ENCODE measurements at places on chromosomes 5 and 9.

- no peak for DNase-seq
Measured at GRCh38 chr5:144460600-144460999, 289.9 kb downstream of the KCTD16 start.

DNA sequence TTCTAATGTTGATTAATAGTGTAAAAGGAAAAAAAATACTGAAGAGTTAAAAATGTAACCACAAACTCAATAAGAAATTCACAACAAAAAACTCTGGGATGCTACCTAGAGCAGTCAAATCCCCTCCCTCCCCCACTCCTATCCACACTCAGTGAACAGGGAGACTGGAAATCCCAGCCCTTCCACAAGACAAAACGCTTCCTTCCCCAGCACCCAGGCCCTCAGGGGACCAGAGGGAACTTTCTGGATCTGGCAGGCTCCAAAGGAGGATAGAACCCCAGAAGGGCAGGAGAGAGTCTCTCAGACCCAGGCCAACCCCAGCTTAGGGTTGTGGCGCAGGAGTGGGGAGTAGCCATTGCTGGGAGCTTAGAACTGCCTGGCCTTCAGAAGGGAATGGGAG, 55.0 kb downstream of the DCP2 start:
- DNase-seq = no peak

- no peak for DNase-seq
Measured at GRCh38 chr9:109381011-109381729, 60.3 kb upstream of the EPB41L4B start.

- DNase-seq = no peak
Measured at GRCh38 chr9:38047301-38048251, 21.5 kb downstream of the SHB start.

GRCh38 chr5:78563621-78564020, 85.0 kb downstream of the LHFPL2 start:
- DNase-seq = no peak

GRCh38 chr5:149002053-149002452, 60.8 kb downstream of the SH3TC2 start:
- DNase-seq = no peak

- DNase-seq = no peak
Measured at GRCh38 chr9:110602281-110602680, 22.7 kb upstream of the SVEP1 start.

GRCh38 chr5:174311121-174311520, 265.6 kb downstream of the NSG2 start:
- DNase-seq = no peak

DNA sequence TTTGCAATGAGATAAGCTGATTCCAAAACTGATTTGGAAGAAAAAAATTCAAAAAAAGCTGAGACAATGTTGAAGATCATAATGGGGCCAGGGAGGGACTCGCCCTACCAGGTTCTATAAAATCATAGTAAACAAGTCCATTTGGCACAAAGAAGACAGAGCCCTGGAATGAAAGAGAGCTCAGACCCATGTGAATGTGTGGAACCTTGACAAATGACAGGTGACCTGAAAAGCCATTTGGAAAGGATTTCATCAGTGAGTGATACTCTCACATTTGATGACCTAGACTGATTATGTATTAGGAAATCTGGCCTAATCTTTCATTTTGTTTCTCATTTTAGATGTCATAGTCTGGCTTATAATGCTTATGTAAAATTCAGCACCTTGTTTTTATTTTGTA, 26.8 kb downstream of the SPTAN1 start:
- no peak for DNase-seq

- DNase-seq = no peak
Measured at GRCh38 chr9:16206518-16206917, 653.7 kb downstream of the CCDC171 start.

DNA sequence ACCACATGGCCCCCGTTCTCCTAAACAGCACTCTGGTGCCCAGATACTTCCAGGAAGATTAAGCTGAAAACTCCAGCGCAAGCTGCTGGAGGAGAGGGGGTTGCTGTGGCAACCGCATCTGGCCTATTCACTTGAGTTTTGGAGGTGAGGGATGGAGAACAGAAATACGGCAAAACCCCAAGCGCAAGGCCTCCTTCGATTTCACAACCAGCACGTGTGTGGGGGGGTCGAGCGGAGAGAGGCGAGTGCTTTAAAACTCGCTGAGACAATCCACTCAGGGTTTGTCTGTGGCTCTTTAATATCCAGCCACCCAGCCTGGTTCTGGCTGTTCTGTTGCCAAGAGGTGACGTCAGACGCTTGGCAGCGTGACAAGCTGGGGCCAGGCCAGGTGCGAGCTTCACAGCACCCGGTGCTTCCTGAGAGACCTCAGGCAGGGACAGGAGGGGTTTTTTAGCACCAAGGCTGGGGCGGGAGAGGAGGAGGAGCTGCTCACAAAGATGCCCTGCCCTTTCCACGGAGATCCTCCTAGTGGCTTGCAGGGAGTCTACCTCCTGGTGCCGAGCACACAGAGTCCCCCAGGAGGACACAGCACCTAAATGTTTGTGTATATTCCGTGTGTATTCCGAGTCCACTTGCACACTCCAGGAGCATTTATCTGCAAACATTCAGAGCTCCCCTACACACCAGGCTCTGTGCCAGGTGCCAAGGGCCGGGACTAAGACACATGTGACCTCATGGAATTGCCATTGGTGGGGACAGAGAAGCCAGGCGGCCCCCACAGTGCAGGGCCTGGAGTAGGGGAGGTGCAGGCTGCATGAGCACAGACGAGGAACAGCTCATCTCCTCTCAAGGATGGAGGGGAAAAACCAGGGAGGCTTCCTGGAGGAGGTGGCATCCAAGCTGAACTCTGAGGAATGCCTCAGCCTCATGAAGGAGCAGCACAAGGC, 194.6 kb downstream of the OLFM1 start:
- no peak for DNase-seq

GRCh38 chr5:81165493-81166119, 67.5 kb upstream of the CKMT2 start:
- peak; percentile 6 for DNase-seq

DNA sequence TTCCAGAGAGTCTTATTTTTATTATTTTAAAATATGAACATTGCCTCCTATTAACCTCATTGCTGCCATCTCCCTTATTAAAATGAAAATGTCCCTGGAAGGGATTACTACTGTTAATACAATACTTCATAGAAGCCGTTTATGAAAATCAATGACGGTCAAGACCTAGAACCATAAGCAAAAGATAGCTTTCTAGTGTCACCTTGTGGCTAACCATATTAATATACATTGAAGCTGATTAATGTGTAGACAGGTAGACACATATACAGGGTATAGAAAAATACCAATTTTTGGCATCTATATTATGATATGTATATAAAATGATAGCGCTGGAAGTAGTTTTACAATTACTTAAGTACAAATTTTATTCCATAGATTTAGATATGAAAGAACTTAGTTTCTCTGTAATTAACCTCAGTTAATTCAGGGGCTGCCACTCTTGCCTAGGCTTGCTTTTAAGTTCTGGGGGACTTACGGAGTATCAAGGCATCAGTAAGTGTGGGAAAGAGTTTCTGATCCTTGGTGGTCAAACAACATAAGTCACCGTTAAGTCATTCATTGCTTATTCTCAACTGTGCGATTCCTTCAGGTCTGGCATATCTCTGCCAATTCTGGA, 2.5 kb upstream of the YTHDC2 start:
- DNase-seq = no peak

- DNase-seq = no peak
Measured at GRCh38 chr5:28104080-28104479, 1065.7 kb upstream of the CDH9 start.

GRCh38 chr9:122145592-122145863, 14.1 kb downstream of the NDUFA8 start:
- no peak for DNase-seq

DNA sequence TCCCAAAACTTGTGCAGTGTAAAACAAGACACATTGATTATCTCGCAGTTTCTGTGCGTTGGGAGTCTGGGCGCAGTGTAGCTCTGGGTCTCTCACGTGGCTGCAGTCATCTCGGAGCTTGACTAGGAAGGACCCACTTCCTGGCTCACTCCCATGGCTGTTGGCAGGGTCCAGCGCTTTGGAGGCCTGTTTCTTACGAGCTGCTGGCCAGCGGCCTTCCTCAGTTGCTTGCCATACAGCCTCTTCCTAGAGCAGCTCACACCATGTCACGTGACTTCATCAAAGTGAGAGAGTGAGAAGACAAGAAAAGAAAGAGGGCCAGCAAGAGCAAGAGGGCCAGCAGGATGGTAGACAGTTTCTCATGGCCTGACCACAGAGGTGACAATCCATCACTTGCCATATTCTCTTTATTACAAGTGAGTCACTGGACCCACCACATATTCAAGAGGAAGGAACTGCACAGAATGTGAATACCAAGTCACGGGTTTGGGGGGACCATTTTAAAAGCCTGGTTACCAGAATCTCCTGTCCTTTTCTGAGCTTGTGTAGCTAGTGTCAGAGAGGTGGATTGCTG, 36.2 kb downstream of the MCCC2 start:
- DNase-seq = no peak

DNA sequence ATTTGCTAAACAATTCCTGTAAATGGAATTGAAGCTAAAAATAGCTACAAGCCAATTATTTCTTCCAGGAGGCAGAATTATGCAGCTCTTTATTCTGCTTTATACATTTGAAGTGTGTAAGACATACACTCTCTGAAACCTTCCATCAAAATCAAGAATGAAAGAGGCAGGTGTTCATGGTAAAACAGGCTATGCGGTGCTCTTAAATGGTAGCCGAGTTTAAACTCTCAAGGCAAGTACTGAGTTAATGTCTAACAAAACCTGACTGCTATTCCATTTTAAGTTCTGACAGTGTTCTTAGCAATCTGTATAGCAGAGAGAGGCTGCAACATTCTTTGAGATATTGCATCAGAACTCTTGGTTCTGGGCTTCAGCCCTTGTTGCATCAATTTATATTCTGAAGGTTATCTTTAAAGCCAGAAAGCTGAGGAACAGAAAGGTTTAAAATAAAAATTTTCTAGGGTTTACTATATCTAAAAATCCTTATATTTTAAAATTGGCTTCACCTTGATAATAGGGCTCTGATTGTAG, 248.3 kb upstream of the CCNG1 start:
- DNase-seq = no peak

Data from hematopoietic multipotent progenitor cell treated with erythropoietin and hydrocortisone succinate and interleukin-3 and kit ligand, for 17 days (in vitro differentiated cells).